ENCODE measurements at places on chromosomes 5 and 9.

DNA sequence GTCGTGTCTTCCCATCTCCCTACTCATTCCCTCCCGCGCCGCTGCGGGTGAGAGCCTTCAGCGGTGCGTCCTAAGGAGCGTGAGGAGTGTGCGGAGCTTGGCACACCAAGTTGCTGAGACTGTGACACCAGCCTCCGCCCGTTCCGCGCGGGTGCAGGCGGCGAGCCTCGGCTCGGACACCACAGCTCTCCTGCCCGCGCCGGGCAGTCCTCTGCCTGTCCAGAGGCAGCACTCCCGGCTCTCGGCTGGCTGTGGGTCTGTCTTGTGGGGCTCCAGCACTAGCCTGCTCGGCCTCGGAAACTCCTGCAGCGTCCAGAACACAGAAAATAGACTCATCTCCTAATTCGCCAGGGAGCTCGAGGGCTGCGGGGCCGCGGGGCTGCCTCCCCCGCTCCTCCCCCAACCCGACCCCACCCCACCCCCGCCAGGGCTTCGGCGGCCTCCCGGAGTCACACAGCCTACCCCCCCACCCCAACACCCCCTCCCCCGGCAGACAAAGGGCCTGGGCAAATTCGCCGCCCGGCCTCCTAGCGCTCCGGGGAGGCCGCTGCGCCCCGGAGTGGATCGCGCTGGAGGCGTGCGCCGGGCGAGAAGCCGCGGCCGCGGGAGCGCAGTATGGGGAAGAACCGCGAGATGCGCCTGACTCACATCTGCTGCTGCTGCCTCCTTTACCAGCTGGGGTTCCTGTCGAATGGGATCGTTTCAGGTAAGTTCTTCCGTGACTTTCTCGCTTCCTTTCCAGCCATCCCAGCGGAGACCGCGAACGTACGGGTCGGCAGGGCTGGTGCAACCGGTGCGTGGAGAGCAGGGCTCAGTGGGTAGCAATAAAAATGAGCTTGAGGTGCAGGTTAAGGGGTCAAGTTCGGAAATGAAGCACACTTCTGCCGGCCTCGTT is at the start of gene ADAMTS19:
TSS of gene ADAMTS19 (plus strand) at position 522 of the 895 bp plus-strand sequence. CDS start at position 616, 94 bp downstream.
- no peak within 1 kb of the TSS for H3K4me3 ChIP-seq
- DNase-seq = no peak
- no peaks in the 10 kb centered on the region for H3K36me3 ChIP-seq
- H3K4me1 ChIP-seq = no peaks in the 10 kb centered on the region
- H3K27me3 ChIP-seq = no peaks in the 10 kb centered on the region

GRCh38 chr5:172496671-172497371 is 42.5 kb upstream of the SH3PXD2B start:
- DNase-seq = no peak
- no peak overlapping the region for H3K27ac ChIP-seq
- no peak overlapping the region for H3K4me3 ChIP-seq

- no peaks in the 10 kb centered on the region for H3K27me3 ChIP-seq
- H3K4me3 ChIP-seq = no peak overlapping the region
- DNase-seq = no peak
These were observed 186.9 kb upstream of the TRIM32 start for GRCh38 chr9:116499986-116500871.

- H3K27me3 ChIP-seq = no peaks in the 10 kb centered on the region
- peaks cover 87% of the 10 kb centered on the region for H3K36me3 ChIP-seq
These were observed 65.2 kb downstream of the USP20 start for GRCh38 chr9:129900263-129901027.

- H3K27me3 ChIP-seq = no peaks in the 10 kb centered on the region
- no peaks in the 10 kb centered on the region for H3K36me3 ChIP-seq
- H3K4me3 ChIP-seq = no peak within 1 kb of the TSS
- no peak for DNase-seq
- H3K27ac ChIP-seq = no peak within 1 kb of the TSS
These were observed at the start of gene FIBCD1 for GRCh38 chr9:130938652-130939404. Gene FIBCD1 (minus strand): TSS chr9:130939247. CDS start chr9:130938607, 640 bp downstream.

GRCh38 chr5:65566505-65566904 is 3.4 kb downstream of the PPWD1 start:
- peaks cover 38% of the 10 kb centered on the region for H3K36me3 ChIP-seq
- no peaks in the 10 kb centered on the region for H3K27me3 ChIP-seq
- H3K4me3 ChIP-seq = no peak overlapping the region
- no peak overlapping the region for H3K27ac ChIP-seq
- no peak for DNase-seq
- peaks cover 38% of the 10 kb centered on the region for H3K4me1 ChIP-seq

DNA sequence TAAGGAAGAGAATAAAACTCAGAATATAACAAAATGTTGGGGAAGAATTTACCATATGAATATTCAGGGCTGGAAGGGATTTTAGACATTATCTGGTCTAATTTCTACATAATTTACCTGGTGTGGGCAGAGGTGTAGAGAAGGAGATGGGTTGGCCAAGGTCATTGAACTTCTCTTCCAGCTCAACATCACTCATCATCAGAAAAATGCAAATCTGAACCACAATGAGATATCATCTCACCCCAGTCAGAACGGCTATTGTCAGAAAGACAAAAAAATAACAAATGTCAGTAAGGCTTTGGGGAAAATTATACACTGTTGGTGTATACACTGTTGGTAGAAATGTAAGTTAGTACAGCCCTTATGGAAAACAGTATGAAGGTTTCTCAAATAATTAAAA is 121.7 kb downstream of the PTTG1 start:
- no peaks in the 10 kb centered on the region for H3K36me3 ChIP-seq
- no peak for DNase-seq
- no peaks in the 10 kb centered on the region for H3K27me3 ChIP-seq
- no peak overlapping the region for H3K27ac ChIP-seq
- no peaks in the 10 kb centered on the region for H3K4me1 ChIP-seq

DNA sequence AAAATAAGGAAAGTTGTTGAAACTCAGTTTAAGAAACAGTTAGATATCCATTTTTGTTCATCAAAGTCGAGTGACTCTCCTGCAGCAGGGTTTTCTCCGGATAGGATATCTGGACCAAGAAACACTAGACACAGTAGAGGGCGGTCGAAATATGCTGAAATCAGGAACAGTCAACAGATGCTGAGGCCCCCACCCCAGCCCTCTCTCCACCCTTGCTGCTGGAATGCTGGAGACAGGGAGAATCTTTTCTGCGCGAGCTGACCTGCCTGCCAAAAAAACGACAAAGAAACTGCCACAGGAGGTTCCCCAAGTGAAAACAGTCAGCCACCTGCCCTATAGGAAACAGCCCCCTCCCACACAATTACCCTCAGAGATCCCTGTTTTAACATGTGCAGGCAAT is 4.3 kb upstream of the IL13 start:
- DNase-seq = no peak
- H3K27ac ChIP-seq = no peak overlapping the region
- no peaks in the 10 kb centered on the region for H3K27me3 ChIP-seq
- no peaks in the 10 kb centered on the region for H3K36me3 ChIP-seq
- H3K4me3 ChIP-seq = no peak overlapping the region

DNA sequence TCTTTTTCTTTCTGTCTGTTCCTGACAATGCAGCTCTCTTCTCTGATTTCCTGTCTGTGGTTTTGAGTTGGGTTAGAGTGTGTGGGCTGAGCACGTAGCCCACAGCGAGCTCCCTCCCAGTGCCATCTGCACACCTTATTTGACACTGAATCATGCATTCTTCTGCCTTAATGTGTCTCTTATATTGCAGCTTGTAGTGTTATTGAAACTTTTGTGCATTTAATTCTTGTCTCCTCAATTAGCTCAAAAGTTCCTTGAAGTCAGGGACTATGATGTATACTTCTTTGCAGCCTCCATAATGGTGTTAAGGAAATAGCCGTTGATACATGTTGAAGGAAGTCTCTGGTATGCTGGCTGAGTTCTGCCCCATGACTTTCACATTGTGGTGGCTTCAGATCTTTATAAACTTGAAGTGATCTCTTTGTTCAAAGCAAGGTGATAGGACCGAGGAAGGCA is 576.2 kb upstream of the CLINT1 start:
- DNase-seq = peak; percentile 83
- H3K36me3 ChIP-seq = no peaks in the 10 kb centered on the region
- peak overlapping the region; percentile 97 for H3K27ac ChIP-seq
- H3K4me3 ChIP-seq = peak overlapping the region; percentile 35

- DNase-seq = no peak
- no peaks in the 10 kb centered on the region for H3K4me1 ChIP-seq
- no peak overlapping the region for H3K4me3 ChIP-seq
- H3K27me3 ChIP-seq = no peaks in the 10 kb centered on the region
- H3K27ac ChIP-seq = no peak overlapping the region
- peaks cover 89% of the 10 kb centered on the region for H3K36me3 ChIP-seq
These were observed 9.4 kb downstream of the TMED7 start for GRCh38 chr5:115616472-115616871.

DNA sequence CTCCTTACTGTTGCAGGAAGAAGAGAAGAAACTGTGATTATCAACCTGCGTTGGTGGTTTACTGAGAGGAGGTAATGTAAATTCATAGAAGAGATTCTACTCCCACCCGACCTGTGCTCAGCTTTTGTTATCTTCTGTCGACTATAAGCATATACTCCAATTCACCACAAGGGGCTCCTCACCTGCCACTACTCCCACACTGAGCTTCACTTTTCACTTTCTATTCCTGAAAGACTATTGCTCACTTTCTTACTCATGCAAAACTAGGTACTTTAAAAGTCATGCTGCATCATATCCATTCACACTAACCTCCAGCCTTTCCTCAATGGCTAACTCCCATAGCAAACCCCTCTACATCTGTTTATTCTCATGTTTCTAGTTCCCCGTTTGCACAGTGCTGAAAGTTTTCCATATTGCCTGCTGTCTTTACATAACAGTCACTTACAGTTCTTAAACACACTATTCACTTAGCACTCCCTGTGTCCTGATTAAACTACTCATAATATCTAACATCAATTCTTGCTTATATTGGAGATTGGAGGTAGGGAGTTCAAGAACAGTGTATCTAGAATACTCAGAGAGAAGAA is 1062.6 kb downstream of the NR2F1-AS1 start:
- DNase-seq = no peak
- no peaks in the 10 kb centered on the region for H3K36me3 ChIP-seq
- H3K4me3 ChIP-seq = no peak overlapping the region
- H3K27ac ChIP-seq = no peak overlapping the region
- H3K4me1 ChIP-seq = no peaks in the 10 kb centered on the region
- no peaks in the 10 kb centered on the region for H3K27me3 ChIP-seq

DNA sequence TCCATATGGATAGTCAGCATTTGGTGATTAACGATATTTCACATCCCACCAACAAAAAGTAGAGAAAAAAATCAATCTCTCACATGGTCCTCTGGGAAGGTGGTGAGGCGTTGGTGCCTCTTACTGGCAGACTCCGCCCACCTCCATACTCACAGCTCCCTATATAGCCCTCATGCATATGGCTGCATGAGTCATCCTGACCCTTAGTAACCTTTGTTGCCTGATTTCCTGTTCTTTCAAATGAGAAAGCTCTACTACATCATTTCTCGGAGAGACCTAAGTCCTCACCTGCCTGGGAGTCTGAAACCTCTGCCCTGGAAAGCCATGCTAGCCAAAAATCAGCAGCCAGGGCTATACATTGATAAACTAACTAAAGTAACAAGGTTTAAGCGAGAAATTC is 33.3 kb upstream of the ABCA1 start:
- H3K36me3 ChIP-seq = no peaks in the 10 kb centered on the region
- no peak overlapping the region for H3K27ac ChIP-seq
- peak; percentile 21 for DNase-seq
- H3K27me3 ChIP-seq = no peaks in the 10 kb centered on the region
- no peak overlapping the region for H3K4me3 ChIP-seq

DNA sequence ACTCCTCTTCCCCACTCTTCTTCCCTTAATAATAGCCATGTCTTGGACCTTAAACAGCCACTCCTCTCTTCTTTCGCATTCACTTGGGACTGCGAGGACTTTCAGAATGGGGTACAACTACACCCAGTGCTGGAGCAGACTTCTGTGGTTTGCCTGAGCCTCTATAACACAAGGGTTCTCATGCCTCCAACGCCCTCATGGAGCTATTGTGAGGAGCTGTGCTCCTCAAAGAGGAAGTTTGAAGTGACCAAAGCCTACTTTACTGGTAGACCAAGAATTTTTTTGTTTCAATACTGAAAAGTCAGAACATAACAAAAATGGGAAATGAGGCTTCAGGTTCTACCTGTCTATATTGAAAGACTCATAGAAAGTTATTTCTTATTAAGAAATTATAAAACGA is 316.4 kb downstream of the PIK3R1 start:
- no peak for DNase-seq
- H3K36me3 ChIP-seq = no peaks in the 10 kb centered on the region

- H3K4me1 ChIP-seq = peaks cover 31% of the 10 kb centered on the region
- H3K27me3 ChIP-seq = no peaks in the 10 kb centered on the region
- no peaks in the 10 kb centered on the region for H3K36me3 ChIP-seq
These were observed 150.2 kb upstream of the PHYKPL start for GRCh38 chr5:178382754-178383164.

DNA sequence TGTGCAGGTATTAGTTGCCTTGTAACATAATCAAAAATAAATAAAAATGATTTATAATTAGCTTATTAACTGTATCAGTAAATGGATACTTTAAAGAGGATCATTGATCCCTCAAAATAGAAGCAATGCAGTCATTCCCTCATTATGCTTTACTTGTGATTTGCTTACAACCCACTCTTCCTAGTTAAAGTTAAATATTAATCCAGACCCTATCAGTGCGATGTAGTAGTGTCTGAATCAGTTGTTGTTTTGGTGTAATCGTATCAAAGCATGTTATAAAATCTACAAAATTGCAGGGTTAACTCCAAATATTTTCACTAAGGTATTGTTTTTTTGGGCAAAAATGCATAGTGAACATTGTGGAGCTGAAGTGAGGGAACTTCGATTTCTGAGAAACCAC is 17.6 kb downstream of the TENT4A start:
- H3K27me3 ChIP-seq = no peaks in the 10 kb centered on the region
- H3K4me1 ChIP-seq = peaks cover 47% of the 10 kb centered on the region
- peaks cover 80% of the 10 kb centered on the region for H3K36me3 ChIP-seq
- H3K4me3 ChIP-seq = no peak overlapping the region
- no peak overlapping the region for H3K27ac ChIP-seq

GRCh38 chr5:150780187-150780692 is 1.7 kb downstream of the SMIM3 start:
- H3K36me3 ChIP-seq = peaks cover 10% of the 10 kb centered on the region
- peak; percentile 49 for DNase-seq
- H3K27me3 ChIP-seq = no peaks in the 10 kb centered on the region
- H3K4me3 ChIP-seq = peak overlapping the region; percentile 75
- peaks cover 74% of the 10 kb centered on the region for H3K4me1 ChIP-seq

GRCh38 chr5:120088836-120089235 is 375.3 kb upstream of the PRR16 start:
- no peak for DNase-seq
- H3K27ac ChIP-seq = peak overlapping the region; percentile 25
- H3K27me3 ChIP-seq = no peaks in the 10 kb centered on the region
- peaks cover 23% of the 10 kb centered on the region for H3K4me1 ChIP-seq

- peaks cover 16% of the 10 kb centered on the region for H3K4me1 ChIP-seq
- no peak overlapping the region for H3K27ac ChIP-seq
- H3K36me3 ChIP-seq = no peaks in the 10 kb centered on the region
- no peak for DNase-seq
- H3K27me3 ChIP-seq = no peaks in the 10 kb centered on the region
These were observed 25.8 kb downstream of the COL23A1 start for GRCh38 chr5:178564397-178564796.
